ENCODE measurements at places on chromosomes 11 and 22.

- DNase-seq = no peak
Measured at GRCh38 chr11:61042537-61042936, 59.8 kb upstream of the CD5 start.

GRCh38 chr11:111935317-111936039 is 1.7 kb upstream of the DIXDC1 start:
- DNase-seq = no peak

DNA sequence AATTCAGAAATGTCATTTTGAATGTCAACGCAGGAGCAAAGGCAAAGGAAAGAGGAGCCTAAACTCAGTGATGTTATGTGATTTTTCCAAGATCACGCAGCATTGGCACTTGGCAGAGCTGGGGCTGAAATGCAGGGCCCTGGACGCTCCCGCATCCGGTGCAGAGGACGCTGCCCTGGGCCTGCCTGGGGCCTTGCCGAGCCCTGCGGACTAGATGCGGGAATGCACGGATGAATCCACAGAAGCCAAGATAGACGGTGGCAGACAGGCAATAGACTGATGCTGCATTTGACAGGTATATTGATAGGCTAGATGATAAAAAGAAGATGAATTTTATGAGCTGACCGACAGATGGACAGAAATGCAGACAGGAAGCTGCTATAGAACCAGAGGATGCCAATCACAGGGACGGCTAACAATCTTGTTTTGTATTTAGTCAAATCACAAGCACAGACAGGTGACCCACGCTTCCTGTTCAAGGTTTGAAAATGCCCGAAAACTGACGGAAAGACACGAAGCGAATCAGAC is 696 bp upstream of the MARK2 start:
- DNase-seq = no peak

- DNase-seq = no peak
Measured at GRCh38 chr11:1772270-1773130, 8.8 kb upstream of the CTSD start.

DNA sequence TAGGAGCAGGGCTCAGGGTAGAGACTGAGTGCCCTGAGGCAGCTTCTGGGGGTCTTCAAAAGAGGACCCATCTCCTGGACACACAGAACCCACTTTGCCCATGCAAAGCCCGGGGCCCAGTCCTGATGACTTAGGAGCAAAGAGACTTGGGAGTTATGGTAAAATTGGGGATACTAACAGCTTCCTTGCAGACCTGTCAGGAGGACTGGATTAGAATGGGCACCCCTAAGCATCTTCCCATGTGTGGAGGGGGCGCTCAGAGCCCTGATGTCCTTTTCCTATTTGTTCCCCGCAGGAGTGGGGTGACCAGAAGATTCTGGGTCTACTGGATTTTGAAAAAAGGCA is 100.0 kb downstream of the WNT7B start:
- no peak for DNase-seq

DNA sequence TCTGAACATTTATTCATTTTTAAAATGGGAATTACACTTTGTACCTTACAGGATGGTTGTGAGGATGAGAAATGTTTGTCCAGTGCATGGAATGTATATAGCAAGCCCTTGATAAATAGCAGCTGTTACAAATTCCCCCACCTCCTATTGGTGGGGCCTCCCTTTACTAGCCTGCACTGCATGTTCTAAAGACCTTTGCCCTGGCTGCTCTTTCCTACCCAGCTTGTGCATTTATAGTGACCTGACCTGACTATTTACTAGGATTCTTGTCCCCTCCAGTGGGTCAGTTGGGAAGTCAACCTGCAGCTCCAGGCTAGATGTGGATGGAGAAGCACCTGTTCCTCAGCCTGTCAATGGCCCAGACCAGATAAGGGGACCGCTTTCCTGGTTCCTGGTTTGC is 180.3 kb downstream of the HIPK3 start:
- no peak for DNase-seq

DNA sequence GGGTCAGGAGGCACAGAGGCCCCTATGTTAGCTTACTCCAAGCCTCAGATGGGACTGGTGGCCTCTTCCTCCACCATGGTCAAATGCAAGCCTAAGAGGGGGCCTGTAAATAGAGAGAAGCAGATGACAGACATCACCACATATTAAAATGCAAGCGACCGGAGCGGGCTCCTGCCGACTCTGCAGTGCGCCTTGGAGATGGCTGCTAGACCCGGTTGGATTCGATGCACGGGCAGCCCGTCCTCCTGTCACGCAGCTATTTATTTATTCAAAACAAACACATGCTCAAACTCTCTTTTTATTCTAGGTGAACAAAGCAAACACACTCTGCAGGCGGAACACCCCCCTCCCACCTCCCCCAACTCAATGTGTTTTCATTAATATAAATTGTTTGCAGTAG is 208.0 kb downstream of the DSCAML1 start:
- no peak for DNase-seq

GRCh38 chr11:120467627-120468026 is 43.9 kb upstream of the GRIK4 start:
- DNase-seq = no peak

GRCh38 chr11:121478895-121479697 is 26.3 kb upstream of the SORL1-AS1 start:
- peak; percentile 20 for DNase-seq

DNA sequence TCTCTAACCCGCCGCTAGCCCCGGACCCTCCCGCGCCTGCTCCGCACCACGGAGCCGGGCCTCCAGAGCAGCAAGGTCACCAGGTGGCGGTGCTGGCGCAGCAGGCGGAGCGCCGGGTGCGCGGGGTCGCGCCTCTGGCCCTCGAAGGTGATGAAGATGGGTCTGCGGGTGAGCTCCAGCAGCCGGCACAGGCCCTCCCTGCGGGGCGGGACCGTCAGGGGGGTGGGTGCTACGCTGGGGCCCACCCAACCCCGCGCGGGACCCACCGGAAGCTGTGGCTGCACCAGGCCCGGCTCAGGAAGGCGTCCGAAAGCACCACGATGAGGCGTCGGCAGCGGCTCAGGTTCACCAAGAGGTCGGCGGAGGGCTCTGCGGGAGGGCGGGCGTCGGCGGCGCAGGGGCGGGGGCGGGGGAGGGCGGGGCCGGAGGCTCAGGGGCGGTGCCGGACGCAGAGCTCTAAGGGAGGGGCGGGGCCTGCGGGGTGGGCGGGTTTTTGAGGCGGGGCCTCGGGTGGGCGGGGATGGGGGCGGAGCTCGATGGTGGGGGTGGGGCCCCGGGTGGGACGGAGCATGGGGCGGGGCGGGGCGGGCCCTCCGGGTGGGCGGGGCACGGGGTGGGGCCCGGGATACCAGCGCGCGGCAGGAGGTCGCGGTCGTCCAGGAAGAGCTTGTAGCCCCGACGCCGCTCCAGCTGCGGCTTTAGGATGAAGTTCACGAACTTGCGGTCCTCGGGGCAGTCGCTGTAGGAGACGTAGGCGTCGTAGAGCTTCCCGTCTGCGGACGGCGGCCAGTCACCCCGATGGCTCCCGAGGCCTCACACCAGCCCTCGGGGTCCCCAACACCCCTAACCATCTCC is 7.8 kb downstream of the SIGIRR start:
- DNase-seq = peak; percentile 94

DNA sequence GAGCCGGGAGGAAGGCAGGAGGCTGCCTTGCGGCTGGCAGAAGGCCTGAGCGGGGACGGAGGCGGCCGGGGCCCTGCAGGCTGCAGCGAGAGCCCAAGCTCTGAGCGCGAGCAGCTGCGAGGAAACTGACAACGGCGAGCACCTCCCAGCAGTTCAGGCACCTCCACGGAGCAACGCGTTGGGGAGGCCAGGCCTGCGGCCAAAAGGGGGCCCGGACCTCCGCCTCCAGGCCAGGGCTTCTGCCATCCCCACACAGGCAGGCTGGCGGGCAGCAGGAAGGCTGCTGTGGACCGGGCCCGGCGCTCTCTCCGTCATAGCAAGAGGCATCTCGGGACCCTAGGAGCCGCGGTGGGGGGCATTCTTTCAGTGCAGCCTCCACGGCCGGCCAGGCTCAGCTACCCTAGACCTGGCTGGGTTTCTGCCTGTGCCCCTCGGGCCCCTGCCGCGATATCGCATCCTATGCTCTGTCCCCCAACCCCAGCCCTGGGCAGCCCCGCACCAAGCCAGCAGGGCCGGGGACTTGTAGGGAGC is 22.9 kb upstream of the SLC22A12 start:
- DNase-seq = no peak

DNA sequence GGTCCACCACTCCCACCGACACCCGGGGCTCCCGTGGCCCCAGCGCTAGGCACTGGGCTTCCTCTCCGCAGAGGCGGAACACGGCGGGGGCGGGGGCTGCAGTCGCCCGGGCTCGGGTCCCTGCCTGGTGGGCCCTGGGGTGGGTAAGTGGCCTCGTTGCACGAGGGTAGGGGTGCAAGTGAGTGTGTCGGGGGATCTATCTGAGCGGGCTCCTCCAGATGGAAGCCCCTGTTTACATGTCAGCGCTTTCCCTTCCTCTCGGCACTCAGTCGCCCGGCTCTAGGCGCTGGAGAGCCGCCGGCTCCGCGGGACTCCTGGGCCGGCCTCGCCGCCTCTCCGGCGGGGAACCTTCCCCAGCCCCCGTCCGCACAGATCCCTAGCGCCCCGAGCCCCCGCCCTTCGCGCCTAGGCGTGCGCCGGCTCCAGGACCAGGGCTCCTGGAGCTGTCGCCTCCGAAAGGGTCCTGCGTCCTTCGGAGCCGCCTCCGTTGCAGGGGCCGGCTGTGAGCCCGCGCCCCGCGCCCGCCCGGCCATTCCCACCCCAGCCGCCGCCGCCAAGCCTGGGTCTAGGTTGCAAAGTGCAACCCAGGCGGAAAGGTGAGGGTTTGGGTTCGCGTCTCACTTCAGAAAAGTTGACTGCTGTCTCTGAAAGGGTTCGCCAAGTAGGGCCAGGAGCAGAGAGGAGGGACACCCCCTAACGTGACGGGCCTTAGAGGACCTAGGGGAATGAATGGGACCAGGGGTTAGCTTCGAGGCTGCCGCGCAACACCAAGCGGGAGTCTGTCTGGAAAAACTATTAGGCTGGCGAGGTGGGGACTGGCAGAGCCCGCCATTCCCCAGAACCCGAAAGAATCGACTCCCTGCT is 978 bp downstream of the FLI1 start:
- DNase-seq = peak; percentile 53

DNA sequence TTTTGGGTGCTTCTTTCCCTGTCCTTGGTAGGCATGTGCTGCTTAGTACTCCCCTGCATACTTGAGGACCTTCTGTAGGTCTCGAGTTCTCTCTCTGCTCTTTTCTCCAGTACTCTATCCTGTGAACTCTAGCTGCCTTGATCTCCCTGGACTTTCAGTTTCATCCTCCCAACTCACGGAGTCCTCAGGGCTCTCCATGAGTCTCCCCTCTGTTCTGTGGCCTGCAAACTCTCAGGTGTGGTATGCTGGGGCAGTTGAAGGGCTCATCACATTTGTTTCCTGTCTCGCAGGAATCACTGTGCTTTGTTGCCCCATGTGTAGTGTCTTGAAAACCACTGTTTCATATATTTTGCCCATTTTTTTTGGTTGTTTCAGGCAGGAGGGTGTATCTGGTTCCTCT is 3.3 kb upstream of the PACS1 start:
- DNase-seq = no peak

- DNase-seq = no peak
Measured at GRCh38 chr11:103332409-103332808, 223.2 kb downstream of the DYNC2H1 start.

- no peak for DNase-seq
Measured at GRCh38 chr22:35600476-35600875, 16.7 kb downstream of the MB start.

GRCh38 chr11:131064373-131064991 is 148.2 kb upstream of the SNX19 start:
- DNase-seq = peak; percentile 9

DNA sequence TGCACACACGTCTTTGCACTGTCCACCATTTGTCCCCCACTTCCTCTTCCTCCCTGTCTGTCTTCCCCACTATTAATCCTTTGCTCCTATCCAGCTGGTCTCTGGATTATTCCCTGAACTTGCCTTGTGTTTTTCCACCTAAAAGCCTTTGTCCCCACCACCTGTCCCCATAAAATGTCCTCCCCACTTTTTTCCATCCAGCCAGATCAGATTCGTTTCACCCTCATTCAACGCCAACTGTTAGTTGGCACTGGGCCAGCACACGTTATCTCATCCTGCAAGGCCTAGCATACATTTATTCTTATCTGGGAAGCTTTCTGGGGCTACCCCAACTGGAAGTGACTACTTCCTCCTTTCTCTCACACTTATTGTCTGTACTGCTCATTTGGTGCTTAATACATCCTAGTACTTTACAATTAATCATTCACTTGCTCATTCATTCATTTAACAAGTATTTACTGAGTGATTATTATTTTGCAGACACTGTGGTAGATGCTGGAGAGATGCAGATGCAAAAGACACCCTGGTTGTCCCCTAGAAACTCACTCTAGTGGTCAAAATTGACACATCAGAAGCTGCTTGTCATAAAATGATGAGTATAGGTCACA is 96.2 kb downstream of the RASSF10 start:
- no peak for DNase-seq

- DNase-seq = no peak
Measured at GRCh38 chr11:58613228-58613627, 9.2 kb upstream of the CNTF start.

- DNase-seq = no peak
Measured at GRCh38 chr22:48528221-48528915, 1299.3 kb downstream of the BRD1 start.

- no peak for DNase-seq
Measured at GRCh38 chr11:111910676-111911562, 651 bp downstream of the CRYAB start.

- DNase-seq = no peak
Measured at GRCh38 chr11:61577383-61578118, 3.3 kb downstream of the SYT7 start.

GRCh38 chr11:119618208-119618909 is 110.6 kb downstream of the NECTIN1 start:
- no peak for DNase-seq

GRCh38 chr11:32796425-32796824 is 2.0 kb upstream of the CCDC73 start:
- no peak for DNase-seq

- DNase-seq = no peak
Measured at GRCh38 chr11:44759743-44760476, 33.1 kb downstream of the TSPAN18 start.

GRCh38 chr11:66267039-66267378 is 1.4 kb upstream of the RAB1B start:
- no peak for DNase-seq

DNA sequence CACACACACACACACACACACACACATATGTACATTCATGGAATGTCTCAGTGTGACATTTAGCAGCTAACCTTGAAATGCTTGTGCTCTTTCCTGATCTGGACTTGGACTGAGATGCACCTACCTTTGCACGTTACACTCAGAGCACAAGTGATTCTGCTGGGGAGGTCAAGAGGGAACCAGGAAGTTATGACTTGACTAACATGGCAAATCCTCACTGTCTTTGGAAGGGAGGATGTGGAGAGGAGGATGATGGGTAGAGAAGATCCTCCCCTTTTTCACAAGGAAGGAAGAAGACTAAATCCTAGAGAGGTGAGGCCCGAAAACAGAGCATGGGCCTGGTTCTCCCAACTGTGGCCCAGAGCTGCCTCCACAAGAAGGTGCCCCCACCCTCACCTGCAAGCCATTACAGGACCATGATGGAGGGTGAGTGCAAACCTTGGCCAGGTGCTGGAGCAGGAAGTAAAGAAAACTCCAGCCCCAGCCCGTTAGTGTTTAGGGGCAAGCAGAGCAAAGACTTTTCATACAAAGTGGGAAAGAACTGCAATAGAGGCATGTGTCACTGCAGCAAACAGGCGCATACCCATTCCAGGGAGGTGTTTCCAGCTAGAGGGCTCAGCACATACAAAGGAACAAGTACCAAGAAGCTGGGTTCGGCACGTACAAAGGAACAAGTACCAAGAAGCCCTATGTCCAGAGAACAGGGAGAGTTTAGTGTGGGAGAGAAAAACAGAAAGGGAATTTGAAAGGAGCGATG is 26.4 kb downstream of the SCN4B start:
- no peak for DNase-seq

All from B cell (primary cell).